ENCODE measurements at places on chromosomes 1 and 21. TPM values are rescaled to one million over a fixed set of nuclear protein-coding genes. Genes with fewer than 3 reads are reported as not detected.

GRCh38 chr21:42707207-42707830 lies 53.9 kb downstream of the PDE9A start:
- no peak overlapping the region for H3K27ac ChIP-seq
- no peaks in the 10 kb centered on the region for H3K36me3 ChIP-seq
- no peaks in the 10 kb centered on the region for H3K4me1 ChIP-seq
- DNase-seq: no peak
- no peaks in the 10 kb centered on the region for H3K27me3 ChIP-seq

- peaks cover 28% of the 10 kb centered on the region for H3K27me3 ChIP-seq
- H3K4me1 ChIP-seq: peaks cover 13% of the 10 kb centered on the region
- H3K4me3 ChIP-seq: no peak overlapping the region
- peak; percentile 83 for DNase-seq
Measured at GRCh38 chr1:43529206-43529731, 1.4 kb upstream of the PTPRF start.

DNA sequence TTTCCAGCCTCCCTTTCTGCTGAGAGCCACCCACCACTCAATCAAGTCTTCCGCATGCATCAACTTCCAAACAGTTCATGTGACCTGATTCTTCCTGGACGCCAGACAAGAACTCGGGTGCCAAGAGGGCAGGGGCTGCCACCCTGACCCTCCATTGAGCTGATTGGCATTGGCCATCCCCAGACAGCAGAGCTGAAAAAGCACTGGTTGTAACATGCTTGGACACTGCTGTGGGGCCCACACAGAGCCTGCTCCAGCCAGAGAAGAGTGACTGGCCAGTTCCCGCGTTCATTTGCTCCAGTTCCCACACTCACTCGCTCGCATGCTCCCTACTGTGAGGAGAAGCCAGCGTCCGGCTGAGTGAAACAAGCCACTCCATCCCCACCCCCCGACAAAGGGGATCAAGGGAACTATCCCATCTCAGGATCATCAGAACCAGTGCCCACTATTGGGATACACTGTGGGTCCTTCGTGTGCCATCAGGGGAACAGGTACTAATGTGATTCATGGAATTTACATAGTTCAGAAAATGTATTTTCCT lies 420.3 kb downstream of the NPHP4 start:
- H3K27me3 ChIP-seq: no peaks in the 10 kb centered on the region
- H3K27ac ChIP-seq: no peak overlapping the region
- no peaks in the 10 kb centered on the region for H3K36me3 ChIP-seq
- no peak overlapping the region for H3K4me3 ChIP-seq
- H3K4me1 ChIP-seq: no peaks in the 10 kb centered on the region

Gene ESRRG
- polyA plus RNA-seq: not detected

Gene GSTM5
- polyA plus RNA-seq: 0.07 TPM

All from B cell (primary cell).